Fibroblast of the aortic adventitia (primary cell): ENCODE measurements at places on chromosomes 13 and 19.

GRCh38 chr19:39100500-39101166 is 16.5 kb downstream of the ACP7 start:
- DNase-seq: no peak

GRCh38 chr13:27120811-27121210 is 50.8 kb downstream of the USP12 start:
- DNase-seq: peak; percentile 28

DNA sequence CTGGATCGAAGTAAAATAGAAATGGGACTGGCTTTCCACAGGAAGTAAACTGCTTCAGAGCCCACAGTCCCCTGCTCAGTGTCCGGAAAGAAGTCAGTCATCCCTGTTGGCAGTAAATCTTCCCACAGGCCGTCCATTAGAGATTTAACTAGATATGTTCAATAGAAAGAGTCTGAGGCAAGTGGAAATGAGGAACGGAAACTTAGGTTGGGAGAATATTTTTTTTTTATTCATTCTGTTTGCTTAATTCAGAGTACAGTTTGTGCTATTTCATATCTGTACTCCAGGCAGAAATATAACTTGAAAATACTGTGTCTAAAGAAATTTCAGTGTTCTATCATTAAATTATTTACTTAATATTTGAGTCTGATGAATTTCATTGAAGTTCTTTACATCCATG is 22.7 kb downstream of the SLC25A15 start:
- no peak for DNase-seq

- no peak for DNase-seq
These were observed 7.9 kb downstream of the CFD start for GRCh38 chr19:867301-867793.

- no peak for DNase-seq
These were observed 183.0 kb downstream of the DCT start for GRCh38 chr13:94296471-94296870.

DNA sequence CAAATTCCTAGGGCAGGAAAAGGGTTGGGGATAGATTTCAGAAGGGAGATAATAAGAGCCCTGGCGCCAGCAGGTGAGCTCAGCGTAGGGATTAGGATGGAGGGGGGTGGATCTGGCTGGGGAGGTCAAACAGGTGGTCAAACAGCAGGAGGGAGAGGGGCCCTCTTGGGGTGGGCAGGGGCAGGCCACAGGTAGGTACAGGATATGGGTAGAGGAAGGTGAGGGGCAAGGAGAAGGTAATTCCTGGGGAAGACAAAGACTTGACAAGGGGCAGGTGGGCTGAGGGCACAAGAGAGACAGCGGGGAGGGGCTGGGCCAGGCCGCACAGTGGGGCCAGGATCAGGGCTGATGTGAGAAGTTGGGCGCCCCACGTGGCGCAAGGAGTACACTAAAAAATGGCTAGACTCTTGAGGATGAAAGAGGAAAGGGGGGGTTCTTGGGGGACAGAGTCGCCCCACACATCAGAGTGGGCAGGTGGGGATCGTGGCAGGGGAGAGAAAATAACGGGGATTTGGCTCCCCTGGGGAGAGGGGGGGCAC is 713 bp downstream of the KRI1 start:
- DNase-seq: no peak

DNA sequence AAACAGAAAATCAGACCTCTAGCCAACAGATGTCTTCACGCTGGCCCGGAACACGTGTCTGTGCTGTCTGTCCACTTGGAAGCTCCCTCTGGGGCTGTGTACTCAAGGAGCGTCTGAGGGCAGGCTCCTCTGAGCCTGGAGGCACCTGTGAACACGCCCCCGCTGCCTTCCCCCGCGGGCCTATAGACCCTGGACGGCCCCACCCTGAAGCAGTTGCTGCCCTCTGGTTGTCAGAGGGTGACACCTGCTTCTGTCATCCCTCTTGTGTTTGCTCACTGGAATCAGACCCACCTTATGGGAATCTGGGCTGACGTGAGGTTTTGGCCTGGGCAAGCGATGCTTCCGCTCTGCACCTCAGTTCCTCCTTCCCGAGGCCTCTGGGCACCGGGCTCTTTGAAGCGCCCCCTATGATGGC is 19.2 kb downstream of the EPN1 start:
- no peak for DNase-seq

GRCh38 chr19:48873476-48874302 is 1.5 kb downstream of the PPP1R15A start:
- DNase-seq: peak; percentile 55

- DNase-seq: no peak
These were observed 33.8 kb downstream of the DHRS12 start for GRCh38 chr13:51770160-51770559.

GRCh38 chr19:32476032-32476350 is 70.4 kb downstream of the DPY19L3 start:
- DNase-seq: no peak

DNA sequence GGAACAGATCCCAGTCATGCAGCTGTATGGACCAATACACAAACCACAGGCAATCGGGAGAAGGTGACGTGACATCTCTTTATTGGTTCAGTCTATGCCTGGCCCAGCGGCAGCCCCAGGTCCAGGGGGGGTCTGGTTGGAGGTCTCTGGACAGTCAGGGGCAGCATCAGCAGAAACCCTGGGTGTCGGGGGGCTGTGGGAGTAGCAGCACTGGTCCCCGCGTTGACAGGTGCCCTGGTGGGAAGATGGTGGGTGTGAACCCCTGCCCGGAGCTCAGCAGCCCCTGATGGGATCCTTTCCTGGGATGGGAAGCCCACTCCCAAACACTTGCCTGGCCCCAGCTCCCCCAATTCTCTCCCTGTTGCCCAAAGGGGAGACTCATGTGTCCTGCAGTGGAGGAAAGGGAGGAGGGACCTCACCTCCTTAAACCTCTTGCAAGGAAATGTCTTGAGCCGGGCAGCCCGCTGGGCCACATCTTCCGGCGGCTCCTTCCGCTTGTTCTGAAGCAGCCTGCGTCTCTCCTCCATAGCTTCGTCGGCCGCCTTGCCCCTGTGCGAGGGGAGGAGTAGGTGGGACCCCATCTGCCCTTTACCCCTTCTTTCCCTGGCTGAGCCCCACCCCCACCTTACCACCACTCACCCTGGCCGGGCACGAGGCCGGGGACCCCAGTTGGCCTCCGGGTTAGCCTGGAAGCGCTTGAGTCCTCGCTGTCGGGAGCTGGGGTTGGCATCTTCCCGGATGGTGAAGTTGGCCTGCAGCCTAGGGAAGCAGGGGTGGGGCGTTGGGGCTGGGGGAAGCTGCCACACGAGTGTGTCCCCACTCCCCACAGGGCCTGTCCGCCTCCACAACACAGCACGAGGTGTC is 2.4 kb upstream of the LYL1 start:
- DNase-seq: no peak

DNA sequence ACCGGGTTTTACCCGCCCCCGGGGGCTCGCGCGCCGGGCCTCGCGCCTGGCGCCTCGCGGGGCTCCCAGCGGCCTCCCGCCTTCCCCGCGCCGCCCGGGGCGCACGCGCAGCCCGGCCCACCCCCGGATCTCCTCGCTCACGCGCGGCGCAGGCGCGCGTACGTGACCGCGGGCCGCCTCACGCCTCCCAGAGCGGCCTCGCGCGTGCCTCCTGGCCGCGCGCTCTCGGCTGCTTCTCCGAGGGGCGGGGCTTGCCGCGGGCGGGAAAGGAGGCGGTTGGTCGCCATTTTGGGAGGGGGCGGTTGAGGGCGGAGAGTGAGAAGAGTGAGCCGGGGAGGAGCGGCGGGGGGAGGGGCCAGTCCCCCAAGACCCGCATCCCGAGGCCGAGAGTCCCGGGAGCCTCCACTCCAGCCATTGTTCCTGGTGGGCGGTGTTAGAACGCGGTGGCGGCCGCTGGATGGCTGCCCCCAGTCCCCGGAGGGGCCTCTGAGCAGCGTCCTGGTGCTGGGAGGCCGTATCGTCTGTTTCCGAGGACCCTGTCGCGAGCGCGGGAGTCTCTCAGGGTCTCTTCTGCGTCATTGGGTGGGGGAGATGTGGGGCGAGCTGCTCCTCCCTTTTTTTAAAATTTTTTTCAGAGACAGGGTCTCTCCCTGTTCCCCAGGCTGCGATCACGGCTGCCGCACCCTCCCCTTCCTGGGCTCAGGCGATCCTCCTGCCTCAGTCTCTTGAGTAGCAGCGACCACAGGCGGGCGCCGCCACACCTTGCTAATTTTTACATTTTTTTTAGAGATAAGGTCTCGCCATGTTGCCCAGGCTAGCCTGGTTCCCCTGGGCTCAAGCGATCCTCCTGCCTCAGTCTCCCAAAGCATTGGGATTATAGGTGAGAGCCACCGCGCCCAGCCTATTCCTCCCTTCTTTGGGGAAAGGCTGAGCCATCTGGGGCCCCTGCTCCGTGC is at the start of gene ZNF541:
ZNF541 (minus strand) TSS at position 78 of the 956 bp plus-strand sequence. CDS start 17,292 bp downstream, outside the sequence.
- DNase-seq: peak; percentile 35

GRCh38 chr19:12930002-12930645 is 3.4 kb downstream of the FARSA start:
- DNase-seq: no peak

- peak; percentile 21 for DNase-seq
These were observed 11.7 kb upstream of the ADGRE5 start for GRCh38 chr19:14369399-14370168.

DNA sequence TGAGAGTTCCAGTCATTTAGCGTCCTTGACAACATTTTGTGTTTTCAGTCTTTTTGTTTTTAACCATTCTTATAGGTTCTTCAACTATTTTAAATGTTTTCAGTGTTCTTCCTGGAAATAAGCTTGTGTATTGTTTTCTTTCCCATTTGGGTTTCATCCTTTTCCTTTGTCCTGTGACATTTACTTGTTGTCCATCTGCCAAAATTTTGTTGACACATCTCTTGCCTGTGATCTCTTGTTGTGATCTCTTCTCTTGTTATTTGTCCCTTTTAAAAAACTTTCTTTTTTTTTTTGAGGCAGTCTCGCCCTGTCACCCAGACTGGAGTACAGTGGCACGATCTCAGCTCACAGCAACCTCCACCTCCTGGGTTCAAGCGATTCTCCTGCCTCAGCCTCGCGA is 96.5 kb downstream of the PDS5B start:
- no peak for DNase-seq

DNA sequence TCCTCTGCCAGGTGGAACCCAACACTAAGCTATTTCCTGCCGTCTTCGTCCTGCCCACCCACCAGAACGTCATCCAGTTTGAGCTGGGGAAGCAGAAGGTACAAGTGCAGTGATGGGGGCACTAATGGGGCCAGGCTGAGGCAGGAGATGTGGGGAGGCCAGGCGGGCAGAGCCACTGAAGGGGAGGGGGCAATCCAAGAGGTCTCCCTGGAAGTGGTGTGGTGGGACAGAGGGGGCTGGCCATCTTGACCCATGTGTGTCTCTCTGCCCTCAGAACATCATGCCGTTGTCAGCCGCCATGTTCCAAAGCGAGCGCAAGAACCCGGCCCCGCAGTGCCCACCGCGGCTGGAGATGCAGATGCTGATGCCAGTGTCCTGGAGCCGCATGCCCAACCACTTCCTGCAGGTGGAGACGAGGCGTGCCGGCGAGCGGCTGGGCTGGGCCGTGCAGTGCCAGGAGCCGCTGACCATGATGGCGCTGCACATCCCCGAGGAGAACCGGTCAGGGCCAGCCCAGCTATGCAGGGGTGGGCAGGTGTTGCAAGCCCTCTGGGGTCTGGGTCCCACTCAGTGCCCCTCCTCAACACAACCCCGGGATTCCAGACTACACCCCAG is 49.6 kb downstream of the RYR1 start:
- DNase-seq: no peak

DNA sequence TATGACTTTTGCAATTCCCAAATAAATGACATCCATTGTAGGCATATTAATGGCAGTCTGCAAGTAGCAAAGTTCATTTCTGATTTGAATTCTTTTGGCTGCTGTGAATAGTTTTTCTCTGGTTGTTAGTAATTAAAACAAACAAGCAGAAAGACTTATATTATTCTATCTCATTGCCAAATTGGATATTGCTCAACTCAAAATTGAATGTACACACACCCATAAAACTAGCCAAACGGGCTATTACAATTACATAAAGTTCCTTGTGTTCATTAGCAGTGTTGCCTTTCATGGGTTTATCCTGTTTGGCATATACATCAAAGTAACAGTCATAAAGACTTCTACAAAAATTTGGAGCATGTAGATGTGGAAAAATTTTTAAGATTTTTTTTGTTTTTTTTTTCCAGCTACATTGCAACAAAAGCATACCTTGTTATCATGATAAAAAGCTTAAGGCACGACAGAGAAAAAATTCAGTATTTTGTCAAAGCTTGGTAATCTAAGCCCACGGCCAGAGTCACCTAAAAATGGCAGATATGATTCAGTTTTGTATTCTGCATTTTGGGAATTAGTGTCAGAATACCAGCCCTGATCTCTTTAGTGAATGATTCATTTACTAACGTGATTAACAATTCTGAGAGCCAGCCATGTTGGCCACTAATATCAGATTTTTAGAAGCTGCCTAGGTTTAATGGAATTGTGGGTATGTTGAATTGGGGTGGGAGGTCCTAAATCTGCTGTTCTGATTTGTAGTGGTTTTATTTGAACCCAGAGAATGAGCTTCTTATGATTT is 108.4 kb downstream of the KLF5 start:
- no peak for DNase-seq

- DNase-seq: peak; percentile 63
These were observed 21.9 kb upstream of the NDUFS7 start for GRCh38 chr19:1361601-1362386.

DNA sequence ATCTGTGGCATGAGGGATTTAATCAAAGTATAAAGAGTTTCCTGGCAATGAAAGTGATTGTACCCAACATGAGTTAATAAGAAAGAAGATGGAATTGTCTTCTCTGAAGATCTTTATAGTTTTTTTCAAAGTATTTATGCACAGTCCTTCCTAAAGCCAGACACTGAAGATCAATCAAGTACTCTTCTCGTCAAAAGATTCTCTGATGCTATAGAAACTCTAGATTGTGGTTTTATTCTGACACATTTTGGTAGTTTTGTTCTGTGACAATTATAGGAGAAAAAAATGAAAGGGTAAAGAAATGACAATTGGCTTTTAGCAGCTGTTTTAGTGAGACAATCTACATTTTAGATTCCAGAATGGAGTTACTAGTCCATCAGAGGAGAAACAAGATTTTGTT is 10.4 kb upstream of the ENOX1 start:
- DNase-seq: no peak

DNA sequence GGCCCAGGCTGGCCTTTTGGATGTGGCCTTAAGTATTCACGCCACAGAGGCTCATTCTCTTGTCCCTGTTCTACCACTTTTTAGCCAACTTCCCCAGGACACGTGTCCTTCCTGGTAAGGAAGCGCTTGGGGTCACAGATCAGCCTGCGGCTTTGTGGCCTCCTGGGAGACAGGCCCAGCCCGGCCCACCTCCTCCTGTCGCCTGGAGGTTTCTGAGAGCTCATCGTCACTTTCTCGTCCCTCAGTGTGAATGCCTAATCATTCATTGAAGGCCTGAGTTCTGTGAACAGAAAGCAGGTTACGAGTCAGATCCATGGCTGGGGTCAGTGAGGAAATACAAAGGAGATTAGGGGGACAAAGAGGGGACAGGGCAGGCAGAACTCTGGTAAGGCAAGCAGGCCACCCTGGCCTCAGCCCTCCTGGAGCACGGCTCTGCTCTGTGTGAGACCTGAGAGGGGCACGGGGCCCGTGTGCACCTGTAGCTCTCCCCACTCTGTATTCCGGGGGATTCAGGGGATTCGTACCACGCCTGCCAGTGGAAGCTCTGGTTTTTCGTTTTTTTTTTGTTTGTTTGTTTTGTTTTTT is 38.6 kb upstream of the TSHZ3 start:
- no peak for DNase-seq

GRCh38 chr19:11566164-11566563 is 7.1 kb upstream of the ELOF1 start:
- no peak for DNase-seq
